Skeletal muscle cell (primary cell): ENCODE measurements at places on chromosomes 2 and 18.

GRCh38 chr2:207720517-207721187 lies 9.2 kb downstream of the CCNYL1 start:
- DNase-seq, result no peak

- DNase-seq, result no peak
These were observed 9.4 kb upstream of the MOB1A start for GRCh38 chr2:74188018-74188601.

- DNase-seq, result no peak
These were observed 5.3 kb upstream of the CEP68 start for GRCh38 chr2:65050931-65051330.

DNA sequence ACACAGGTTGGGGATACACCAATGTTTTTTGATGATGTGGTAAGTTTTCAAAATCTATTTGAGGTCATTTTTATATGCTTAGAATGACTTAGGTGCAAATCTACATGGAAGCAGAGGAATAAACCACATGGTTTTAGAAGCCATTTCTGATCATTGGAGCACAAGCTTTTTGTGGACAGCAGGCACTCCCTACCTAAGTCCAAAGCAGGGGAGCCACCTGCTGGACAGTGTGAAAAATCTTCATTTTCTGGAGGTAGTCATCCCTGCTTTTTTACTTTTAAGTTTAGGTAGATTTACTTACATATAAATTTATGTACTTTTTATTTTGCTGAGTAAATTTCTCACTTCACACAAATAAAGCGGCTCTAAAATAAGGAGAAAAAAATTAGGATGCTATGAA lies 323.2 kb downstream of the PLCL1 start:
- peak; percentile 31 for DNase-seq

GRCh38 chr2:224976629-224977525 lies 65.4 kb downstream of the DOCK10 start:
- no peak for DNase-seq

GRCh38 chr2:144430722-144431391 lies 89.1 kb downstream of the ZEB2 start:
- DNase-seq, result peak; percentile 72

DNA sequence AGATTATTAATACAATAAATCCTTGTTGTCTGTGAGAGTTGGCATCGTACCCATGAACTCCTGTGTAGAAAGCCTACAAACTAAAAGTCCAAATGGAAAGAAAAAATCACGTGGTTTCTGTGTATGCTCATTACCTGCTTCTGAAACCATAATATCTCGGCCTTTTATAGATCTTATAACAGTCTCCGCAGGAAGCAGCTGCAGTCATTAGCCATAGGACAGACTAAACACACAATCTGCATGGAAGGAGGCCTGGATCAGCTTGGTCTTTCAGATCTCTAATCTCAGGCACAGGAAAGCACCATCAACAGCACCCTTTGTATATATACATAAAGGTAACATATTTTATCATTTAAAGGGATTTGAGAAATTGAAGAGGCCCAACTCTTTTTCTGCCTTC lies 508.9 kb upstream of the TCF4 start:
- DNase-seq, result no peak

DNA sequence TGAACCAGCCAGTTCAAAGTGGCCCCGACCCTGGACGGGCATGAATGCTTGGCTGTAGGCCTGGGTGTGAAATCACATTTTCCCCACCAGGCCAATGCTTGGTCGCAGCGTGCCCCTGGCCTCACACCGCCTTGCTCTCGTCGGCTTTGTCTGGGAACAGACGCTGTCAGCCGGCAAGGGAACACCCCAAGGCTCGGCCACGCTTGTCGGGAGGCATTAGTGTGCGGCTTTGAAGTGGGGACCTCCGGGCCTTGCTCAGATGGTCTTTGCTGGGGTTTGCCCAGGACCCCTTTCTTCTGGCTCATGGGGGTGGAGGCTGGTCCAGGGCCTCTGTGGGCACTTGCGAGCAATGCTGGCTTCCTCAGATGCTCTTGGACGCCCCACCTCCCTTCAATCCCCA lies 79.1 kb downstream of the INHBB start:
- no peak for DNase-seq

- DNase-seq, result no peak
These were observed 8.2 kb downstream of the MAPRE2 start for GRCh38 chr18:35049111-35050027.

GRCh38 chr2:600542-601386 lies 76.4 kb downstream of the TMEM18 start:
- DNase-seq, result no peak

DNA sequence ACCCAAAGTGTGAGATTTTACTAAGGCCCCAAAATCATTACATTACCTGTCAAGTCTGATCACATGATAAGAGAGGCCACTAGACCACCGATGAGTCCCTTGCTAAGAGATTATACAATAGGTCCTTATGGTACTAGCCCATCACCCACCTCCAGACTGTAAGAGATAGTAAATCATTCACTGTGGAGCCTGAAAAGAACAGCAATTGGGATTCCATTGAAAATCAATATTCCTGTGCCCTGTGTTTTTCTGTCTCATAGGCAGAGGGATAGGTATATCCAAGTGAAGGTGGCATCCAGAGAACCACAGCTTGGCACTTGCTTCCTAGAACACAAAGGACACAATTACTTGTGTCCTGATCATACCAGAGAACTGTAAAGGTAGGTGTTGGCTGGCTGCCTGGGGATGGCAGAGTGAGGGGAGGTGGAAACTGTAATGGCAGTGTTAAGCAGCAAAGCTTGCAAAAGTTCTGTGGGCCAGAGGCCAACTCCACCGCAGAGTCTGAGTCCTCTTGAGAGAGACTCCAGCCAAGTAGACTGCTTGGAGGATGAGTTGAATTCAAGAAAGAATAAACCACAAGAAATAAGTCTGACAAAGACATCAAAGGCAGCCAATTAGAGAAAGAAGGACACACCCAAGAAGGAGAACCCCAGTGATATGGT lies 102.0 kb upstream of the PIEZO2 start:
- DNase-seq, result peak; percentile 56

- DNase-seq, result no peak
These were observed 298.3 kb upstream of the RBMS1 start for GRCh38 chr2:160791884-160792283.

DNA sequence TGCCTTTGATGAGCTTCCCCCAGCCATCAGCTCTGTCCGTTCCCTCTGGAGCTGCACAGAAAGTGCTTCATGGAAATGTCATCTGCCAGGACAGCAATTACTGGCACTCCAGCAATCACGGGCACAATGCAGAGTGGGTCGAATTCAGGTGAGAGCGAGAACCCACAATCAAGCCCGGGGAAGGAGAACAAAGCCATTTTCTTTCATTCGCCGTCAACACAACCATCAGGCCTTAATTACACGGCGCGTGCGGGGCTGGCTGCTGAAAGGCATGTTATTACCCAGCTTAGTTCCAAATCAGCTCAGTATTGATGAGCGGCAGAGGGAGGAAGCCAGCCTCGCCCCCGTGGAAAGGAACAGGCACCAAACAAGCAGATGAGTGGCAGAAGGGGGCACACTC lies 143.9 kb downstream of the MYT1L start:
- no peak for DNase-seq

GRCh38 chr2:98608962-98609604 lies 694 bp downstream of the UNC50 start:
- no peak for DNase-seq

DNA sequence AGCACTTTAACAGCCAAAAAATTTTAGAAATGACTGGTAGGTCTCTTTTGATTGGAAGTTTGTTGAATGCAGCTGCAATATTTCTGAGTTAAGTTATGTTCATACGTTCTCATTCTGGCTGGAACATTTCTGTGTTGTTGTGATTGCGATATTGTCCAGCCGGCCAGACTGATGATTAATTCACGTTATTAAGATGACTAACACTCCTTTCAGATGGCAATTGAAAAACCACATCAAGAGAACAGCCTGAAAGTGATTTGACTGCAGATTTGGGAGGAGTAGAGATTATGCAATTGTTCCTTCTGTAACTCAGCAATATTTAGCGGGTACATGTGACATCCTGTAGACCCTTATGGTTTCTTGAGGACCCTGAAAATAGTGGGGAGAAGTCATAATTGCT lies 133.7 kb downstream of the FBXO15 start:
- peak; percentile 52 for DNase-seq

GRCh38 chr2:62597323-62597722 lies 91.3 kb upstream of the TMEM17 start:
- DNase-seq, result peak; percentile 41

DNA sequence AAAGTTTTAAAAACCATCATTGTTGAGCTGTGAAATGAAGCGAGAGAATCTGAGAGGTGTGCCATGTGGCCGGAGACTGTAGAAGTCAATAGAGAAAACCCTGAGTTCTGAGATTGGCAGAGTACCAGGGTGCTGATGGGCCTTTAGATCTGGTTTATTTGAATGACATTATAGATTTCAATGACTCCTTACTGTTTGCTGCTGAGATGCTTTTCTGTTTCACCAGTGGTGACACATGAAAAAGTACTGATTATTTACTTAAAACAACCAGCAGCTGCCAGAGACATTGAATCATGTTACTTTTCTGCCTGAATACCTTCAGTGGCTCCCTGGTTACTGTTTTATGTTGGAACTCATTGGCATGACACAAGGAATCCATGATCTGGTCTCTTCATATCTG lies 602.7 kb upstream of the ZNF804A start:
- DNase-seq, result no peak

DNA sequence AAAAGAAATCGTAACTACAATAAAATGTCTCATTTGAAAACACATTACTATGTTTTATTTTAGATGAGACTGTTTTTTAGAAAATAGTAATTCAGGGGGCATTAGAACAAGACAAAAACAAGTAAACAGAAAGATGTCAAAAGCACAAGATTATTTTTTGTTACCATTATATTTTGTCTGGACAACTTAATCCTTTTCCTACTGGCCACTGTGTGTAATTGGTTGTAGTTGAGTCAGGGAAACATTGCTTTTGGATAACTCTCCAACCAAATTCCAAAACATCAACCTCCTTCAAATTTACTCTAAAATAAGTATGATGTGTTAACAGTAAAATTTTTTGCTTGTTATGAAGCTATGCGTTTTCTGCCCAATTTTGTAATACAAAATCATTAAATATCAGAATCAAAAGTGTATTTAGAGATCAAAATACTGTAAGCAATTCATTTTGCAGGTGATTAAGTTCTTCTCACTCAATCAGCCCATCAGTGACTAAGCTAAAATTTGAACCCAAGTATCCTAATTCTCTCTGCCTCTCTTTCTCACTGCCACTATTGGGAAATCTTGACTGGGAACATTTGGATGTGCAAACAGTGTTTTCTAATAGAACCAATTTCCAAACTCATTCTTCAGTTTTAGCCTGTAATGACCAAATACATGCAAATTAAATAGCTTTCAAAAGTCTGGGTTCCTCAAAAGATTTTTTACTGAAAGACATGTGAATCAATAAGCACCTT lies 11.4 kb upstream of the MEIS1 start:
- no peak for DNase-seq

DNA sequence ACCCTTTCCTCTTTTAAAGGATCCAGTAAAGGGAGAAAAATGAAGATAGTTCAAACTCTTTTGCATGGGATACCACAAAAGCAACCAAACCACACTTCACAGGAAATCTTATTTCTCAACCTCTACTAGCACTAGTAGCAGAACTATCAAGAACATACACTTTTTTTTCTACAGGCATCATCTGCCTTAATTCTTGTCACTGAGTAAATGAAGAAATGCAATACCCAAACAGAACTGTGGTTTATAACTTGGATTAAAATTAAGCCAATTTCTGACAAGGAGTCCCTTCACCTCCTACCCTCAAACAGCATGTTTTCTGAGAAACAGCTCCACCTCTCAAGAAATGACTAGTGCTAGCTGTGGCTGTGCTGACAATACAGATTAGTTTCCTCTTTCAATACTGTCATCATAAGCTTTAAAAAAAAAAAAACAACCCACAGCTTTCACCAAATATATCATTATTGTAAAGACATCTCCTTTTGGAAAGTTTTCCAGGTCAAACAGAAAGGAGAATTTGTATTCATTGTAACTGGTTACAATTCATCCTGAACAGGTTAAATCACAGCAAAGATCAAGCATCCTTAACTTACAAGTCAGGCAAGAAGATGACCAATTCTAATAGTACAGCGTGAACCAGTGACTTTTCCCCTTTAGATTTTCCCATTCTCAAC lies 44.4 kb downstream of the PTPN2 start:
- peak; percentile 36 for DNase-seq

- DNase-seq, result no peak
These were observed 155.0 kb upstream of the GCFC2 start for GRCh38 chr2:75865702-75866101.

DNA sequence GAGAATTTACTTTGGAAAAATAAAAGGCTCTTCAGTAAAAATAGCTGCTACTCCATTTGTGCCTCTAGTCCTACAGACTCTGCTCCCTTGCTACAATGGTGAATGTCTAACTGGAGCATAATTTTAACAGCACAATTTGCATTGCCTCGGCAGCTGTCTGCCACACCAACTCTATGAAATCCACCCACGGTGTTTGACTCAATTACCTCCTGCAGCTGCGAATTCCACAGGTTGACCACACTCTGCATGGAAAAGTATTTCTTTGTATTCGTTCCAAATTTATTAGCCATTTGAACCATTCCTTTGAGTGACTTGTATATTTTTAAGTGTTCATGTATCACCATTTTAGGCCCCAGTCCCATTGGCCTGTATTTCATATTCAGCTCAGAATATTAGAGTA lies 182.1 kb upstream of the CCDC68 start:
- peak; percentile 30 for DNase-seq

DNA sequence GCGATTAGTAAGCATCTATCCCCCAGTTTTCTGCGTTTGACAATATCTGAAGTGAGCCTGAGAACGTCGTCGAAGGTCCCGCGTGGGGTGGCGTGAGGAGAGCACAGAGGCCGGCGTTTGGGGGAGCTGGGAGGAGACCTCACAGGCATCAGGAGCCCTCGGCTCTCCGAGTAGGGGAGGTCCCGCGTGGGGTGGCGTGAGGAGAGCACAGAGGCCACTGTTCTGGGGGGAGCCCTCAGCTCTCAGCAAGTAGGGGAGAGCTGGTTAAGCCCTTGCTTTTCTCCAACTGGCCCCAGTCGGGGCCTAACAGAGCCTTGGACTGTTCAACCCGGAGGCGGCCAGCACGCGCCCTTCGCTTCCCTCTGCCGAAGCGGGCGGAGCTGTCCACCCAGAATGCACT lies 134.3 kb downstream of the NFATC1 start:
- no peak for DNase-seq

DNA sequence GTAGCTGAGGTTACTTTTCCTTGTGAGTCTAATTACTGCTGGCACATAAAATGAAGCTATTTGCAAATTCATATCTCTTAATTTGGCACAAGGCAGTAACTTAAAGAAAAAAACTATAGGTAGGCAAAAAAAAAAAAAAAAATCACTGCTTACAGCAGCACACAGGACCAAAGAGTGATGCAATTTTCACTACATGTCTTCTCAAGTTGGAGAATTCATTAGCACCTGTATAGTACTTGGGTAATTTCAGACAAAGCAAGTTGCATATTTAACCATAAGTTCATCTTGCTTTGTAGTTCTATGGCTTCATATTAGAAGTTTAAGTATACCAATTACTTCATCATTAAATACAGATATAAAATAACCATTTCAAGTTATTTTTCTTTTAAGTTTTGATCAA lies 33.7 kb upstream of the RBBP8 start:
- no peak for DNase-seq
